Stimulated activated CD4-positive, alpha-beta T cell treated with anti-CD3 and anti-CD28 coated beads, TNF-alpha, amount 100 ng/mL, for 24 hours (primary cell): ENCODE measurements at places on chromosomes 11 and 22.

DNA sequence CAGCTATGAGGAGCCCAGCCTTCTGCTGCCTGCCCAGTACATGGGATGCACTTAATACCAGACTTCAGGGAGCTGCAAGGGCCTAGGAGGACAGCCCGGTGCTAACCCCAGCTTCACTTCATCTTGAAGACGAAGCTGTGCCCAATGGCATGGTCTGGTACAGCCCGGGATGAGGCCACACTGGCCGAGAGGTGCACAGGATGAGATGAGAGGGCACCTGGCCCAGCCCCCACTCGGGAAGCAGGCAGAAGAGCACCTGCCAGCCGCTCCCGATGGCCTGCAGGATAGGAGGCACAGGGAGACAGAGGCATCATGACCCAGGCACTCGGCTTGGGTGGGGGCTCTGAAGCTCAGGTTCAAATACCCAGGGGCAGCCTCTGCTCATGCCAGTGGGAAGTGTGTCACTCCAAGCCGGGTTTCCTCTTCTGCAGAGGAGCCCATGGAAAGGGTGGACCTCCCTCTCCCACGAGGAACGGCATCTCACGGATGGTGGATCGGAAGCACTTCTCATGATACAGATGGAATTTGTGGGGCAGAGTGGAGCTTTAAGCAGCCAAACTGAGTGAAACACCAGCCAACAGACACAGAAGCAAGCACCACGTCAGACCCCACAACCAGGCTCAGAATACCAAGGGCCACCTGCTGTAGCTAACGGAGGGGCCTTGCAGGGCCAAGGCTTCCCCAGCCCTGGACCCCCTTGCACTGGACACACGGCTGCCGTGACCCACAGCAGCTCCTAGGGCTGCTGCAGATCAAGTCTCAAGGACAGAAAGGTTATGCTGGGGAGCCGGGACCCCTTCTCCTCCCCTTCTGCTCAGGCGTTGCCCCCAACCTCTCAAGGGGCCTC, 875.2 kb downstream of the BRD1 start:
- no peak for DNase-seq

DNA sequence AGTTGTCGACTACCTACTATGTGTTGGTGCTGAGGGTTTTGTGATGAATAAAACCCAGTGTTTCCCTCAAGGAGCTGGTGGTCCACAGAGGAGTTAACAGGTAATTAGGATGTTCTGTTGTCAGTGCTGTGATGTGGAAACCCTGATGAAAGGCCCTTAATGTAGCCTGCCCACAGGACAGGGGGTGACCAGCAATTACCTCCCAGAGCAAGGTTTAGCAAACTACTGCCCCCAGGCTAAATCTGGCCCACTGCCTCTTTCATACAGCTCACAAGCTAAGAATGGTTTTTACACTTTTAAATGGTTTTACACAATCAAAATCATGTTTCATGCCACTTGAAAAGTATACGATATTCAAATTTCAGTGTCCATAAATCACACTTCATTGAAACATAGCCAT, 536.2 kb downstream of the MIAT start:
- no peak for DNase-seq

DNA sequence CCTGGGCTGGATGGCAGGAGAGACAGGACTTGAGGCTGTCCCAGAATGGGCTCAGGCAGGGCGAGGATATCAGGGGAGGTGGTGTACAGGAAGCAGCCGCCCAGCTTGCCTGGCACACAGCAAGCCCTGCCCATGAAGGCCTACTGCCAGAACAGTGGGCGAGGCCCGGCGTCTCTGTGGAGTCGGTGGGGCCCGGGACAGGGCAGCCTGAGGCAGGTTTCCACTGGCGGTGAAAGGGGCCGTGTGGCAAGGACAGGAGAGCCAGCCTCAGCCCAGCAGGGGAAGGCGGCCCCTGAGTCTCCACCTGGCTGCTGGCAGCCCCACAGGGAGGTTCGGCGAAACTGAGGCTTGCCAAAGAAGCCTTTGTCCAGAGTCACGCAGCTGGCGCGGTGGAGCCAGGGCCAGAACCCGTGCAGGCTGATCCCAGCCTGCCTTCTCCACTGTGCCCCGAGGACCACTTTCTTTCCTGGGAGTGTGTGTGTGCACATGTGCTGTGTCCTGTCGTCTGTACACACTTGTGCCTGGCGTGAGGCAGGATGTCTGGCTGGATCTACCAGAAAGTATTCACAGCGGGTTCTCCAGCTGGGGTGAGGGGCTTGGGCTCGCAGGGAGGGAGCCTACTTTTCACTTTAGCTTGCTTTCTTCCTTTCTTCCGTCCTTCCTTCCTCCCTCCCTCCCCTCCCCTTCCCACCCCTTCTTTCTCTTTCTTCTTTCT, 1.2 kb downstream of the TSPO start:
- DNase-seq: peak; percentile 27

DNA sequence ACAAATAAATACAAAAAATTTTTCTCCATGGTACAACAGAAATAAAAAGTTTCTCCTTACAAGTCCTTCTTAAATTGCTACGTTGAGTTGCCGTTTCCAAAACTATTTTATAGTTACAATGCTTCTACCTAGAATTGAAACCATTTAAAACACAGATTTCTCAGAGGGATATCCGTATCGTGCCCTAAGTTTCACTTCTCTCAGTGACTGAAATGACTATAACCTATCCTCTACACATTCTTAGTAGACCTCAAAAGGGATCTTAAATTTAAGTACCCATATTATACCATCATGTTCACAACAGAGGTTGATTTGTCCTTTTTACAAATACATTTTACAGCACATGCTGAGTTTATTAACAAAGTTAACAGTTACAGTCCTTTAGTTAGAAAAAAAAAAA, 44.1 kb downstream of the USP28 start:
- no peak for DNase-seq

DNA sequence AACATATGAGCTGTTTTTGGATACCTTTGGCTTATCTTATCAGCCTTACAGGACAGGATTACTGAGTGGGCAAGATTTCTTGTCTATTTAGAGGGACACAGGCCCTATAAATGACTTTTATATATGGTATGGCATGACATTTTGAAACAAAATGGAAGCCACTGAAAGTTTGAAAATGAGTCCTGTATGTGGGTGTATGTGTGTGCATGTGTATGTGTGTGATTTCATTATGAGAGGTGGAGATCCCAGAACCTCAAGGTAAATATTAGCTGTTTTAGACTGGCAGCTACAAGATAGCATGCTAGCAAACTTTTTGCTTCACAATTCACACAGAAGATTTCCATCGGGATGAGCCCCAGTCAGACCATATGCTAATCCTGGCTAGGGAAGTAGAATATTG, 970.5 kb upstream of the CCDC90B start:
- no peak for DNase-seq

DNA sequence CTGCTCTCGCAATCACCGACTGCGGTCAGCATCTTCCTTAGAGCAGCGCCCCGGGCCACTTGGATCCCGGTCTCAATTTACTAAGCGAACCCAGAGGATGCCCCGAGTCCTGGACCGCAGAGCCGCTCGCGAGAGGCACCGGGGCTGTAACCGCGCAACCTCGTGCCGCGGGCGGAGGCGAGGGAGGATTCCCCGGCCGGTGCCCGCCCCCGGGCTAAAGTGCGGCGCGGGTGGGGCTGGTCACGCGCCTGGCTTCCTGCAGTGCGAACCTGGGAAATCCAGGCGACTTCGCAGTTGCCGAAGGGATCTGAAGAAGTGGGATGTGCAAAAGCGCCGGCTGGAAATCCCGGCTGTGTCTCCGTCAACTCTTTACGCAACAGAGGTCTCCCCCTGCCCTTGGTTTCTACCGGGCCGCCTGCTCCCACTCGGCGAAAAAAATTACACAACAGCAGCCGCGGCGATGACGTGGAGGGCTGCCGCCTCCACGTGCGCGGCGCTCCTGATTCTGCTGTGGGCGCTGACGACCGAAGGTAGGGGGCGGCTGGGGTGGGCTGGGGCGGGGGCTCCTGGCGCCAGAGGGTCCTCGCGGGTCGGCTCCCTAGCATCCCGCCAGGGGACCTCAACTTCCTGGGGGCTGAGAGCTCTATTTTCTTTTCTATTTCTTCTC, at the start of gene NCR3LG1:
NCR3LG1 (plus strand) TSS at position 291 of the 667 bp plus-strand sequence; CDS start at position 461, 170 bp downstream.
- peak; percentile 41 for DNase-seq

DNA sequence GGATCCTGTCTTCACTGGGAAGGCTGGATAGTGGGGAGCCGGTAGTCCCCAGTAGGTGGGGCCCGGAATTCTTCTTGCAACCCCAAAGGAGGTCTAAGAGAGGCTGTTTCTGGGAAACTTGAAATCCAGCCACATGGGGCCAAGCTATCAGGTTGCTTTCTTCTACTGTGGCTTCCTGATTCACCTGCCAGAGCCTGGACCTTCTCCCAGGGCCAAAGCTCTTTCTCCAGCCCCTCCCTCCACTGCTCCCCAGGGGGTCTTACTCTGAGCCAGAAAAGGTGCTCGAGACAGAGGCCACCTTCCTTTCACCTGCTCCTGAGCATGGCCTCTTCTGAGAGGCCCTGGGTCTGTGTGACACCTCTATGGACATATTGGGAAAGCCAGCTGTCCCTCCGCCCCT, 9.1 kb downstream of the TST start:
- no peak for DNase-seq

DNA sequence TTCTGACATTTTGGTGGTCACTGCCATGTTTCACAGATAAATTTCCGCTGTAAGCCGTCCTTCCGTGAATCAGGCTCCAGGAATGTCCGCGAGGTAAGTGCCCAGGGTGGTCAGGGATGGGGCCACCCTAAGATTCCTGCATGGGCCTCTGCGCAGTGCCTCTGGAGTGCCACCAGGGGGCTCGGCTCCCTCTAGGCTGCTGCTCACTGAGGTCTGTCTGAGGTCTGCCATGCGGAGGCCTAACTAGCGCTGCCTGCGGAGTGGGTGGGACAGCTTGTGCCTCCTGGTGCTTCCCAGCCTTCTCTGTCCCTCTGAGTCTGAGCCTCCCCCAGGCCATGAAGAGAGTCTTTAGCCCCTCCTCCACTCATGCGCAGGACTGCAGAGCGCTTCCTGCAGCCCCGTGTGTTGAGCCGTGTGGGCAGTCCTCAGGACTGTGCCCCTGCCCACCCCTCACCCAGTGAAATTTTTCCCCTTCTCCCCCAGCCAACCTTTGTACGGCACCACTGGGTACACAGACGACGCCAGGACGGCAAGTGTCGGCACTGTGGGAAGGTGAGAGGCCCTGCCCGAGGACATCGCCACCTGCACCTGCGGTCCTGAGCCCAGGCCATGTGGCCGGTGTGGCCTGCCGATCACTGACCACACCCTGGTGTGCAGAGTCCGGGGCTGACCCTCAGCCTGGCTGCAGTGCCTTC, 11.9 kb upstream of the MDK start:
- DNase-seq: no peak

DNA sequence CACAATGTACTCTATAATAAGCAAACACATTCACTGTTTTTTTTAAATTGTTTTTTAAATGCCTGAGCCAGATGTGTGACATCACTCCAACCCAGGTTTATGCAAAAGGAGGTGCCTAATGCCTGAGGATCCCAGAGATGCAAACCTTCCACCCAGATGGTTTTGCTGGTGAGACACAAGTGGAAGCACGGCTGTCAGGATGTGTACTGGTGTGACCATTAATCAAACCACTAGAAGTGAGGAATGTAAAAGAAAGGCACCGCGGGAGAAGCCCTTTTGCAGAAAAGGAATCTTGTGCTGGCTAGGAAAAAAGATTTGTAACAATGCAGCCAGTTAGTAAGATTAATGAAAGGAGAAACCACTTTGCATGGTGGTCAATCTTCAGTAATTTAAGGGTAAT, 407.4 kb downstream of the LARGE1 start:
- no peak for DNase-seq

DNA sequence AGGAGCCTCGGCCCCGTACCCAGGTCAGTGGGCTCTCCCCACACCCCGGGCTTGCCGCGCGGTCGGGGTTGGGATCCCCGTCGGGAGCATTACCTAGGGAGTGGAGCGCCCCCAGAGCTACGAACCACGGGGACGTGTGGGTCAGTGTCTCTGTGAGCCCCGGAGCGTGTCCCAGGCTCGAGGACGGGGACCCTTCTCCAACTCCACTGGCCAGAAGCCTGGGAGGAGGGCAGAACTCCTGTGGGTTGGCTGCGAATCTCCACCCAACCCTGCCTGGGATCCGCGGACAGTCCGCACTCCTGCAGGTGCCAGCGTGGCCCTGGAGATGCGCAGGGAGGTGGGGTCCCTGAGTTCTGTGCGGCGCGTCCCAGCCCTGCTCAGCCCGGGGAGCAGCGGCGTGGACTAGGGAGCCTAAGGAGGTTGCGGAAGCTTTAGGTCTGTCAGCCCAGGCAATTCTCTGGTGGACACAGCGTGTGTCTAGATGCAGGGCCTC, 346 bp downstream of the PPFIBP2 start:
- no peak for DNase-seq

- peak; percentile 22 for DNase-seq
These were observed 451.3 kb downstream of the TBC1D22A start for GRCh38 chr22:47213571-47214230.

GRCh38 chr11:111604392-111605009, 2.3 kb downstream of the SIK2 start:
- DNase-seq: no peak

DNA sequence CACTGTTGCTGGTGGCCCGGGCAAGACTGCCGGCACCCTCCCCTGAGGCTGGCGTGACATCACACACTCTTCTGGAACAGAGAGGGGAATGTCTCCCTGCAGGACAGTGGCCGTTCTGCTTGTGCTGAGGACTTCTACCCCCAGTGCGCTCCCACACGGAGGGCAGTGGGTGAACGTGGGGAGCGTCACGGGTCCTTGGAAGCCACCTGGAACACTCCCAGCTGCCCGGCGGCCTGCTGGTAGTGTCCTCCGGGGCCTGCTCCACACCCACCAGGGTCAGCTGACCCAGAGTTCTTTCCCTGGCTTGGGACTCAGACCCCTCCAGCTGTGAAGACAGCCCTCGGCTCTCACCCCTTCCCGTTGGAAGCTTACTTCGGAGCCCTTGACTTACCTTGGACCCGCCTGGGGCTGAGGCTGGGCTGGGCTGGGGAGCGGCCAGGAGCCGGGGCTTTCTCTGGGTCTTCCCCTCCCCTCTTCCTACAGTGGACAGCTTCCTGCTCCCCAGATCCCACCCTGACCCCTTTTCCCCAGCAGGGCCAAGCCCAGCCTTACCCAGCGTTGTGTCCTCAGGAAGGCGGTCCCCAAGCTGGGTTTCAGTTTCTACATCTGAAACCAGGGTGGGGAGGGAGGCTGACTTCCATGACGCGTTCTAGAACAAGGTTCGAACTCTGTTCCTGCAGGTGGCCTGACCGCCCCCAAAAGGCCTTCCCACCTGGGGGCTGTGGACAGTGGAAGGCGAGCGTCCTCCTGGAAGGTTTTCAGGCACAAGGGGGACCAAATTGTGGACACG, 14.8 kb upstream of the GAL start:
- no peak for DNase-seq

DNA sequence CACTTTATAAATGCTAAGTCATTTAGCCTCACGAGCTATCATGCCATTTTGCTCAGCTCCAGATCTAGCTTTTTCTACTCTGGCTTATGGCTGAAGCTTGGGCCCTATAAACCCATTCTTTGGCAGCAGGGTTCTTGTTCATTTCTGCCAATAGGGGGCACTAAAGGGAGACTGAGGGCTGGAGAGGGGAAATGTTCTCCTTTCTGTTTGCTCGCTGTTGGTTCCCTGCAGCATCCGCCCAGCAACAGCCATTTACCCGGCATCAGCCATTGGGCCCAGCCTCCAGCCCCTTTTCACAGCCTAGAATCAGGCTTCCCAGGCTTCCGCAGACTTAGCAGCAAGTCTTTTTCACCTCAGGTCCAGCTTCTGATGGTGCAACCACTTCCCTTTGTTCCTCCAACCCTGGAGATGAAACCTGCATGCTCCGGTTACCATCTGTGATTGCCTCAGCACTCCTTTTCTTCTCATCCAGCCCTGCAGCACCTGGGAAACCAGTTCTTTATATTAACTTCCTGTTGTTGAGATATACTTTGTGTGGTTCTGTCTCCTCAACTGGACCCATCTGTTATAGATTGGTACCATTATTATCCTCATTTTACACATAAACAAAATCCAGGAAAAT, 4.2 kb upstream of the ME3 start:
- DNase-seq: no peak
